ENCODE measurements at places on chromosomes 1 and 21.
A peak's percentile ranks its signal among the peaks of the same experiment; 100 is the strongest.

GRCh38 chr1:63902844-63903589 is 129.2 kb downstream of the ROR1 start:
- DNase-seq: peak; percentile 6

- DNase-seq: no peak
Measured at GRCh38 chr1:41773144-41773591, 145.6 kb downstream of the HIVEP3 start.

DNA sequence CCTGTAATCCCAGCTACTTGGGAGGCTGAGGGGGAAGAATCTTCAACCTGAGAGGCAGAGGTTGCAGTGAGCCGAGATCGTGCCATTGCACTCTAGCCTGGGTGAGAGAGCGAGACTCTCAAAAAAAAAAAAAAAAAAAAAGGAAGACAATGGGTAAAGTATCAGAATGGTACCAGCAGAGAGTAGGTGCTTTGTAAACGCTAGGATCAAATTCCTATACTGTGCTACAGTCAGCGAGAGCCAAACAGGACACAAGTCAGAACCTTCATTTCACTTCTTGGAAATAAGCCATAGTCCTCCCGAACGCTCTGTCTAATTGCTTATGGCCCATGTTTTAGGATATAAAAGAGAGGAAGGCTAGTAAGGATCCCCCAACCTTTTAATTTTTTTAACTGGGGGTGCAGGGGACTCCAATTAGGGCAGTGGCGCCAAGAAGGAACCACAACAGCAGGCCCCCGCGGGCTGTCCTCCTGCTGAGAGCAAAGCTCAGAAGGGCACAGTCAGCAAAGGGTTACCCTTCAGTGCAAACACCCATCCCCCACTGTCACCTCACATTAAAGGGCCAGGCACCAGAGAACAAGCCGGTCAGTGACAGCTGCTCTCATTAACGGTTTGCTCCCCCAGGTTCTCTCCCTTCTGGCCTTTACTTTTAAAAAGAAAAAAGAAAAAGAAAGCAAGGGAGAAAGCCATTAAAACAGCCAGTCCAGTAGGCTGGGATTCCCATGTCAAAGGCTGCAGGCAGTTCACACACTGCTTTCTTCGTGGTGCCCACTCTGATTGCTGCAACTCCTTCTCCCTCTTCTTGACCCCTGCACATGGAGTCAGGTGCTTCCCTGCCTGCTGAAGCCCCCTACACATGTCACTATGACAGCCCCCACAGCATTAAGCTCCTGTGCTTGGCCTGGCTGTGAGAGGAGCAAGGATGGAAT is 69.4 kb downstream of the PLPP3 start:
- no peak for DNase-seq

GRCh38 chr1:231072041-231072440 is 32.0 kb upstream of the FAM89A start:
- no peak for DNase-seq

GRCh38 chr21:43361493-43362296 is 65.2 kb downstream of the SIK1 start:
- no peak for DNase-seq

- DNase-seq: peak; percentile 36
Measured at GRCh38 chr1:42035205-42035829, 116.6 kb upstream of the HIVEP3 start.

Data from COLO829 (cell line).